ENCODE measurements at places on chromosomes 7 and 10.

GRCh38 chr7:47893721-47894365 is 54.4 kb downstream of the PKD1L1 start:
- no peak for DNase-seq

GRCh38 chr10:116848032-116848943 is 1.0 kb upstream of the ENO4 start:
- no peak for DNase-seq

- peak; percentile 65 for DNase-seq
Observed at GRCh38 chr10:71212318-71213126, at the start of gene UNC5B. Gene UNC5B (plus strand): TSS chr10:71212570. CDS start chr10:71212986, 416 bp downstream.

GRCh38 chr7:151007469-151007898 is 16.7 kb downstream of the NOS3 start:
- DNase-seq, result no peak

DNA sequence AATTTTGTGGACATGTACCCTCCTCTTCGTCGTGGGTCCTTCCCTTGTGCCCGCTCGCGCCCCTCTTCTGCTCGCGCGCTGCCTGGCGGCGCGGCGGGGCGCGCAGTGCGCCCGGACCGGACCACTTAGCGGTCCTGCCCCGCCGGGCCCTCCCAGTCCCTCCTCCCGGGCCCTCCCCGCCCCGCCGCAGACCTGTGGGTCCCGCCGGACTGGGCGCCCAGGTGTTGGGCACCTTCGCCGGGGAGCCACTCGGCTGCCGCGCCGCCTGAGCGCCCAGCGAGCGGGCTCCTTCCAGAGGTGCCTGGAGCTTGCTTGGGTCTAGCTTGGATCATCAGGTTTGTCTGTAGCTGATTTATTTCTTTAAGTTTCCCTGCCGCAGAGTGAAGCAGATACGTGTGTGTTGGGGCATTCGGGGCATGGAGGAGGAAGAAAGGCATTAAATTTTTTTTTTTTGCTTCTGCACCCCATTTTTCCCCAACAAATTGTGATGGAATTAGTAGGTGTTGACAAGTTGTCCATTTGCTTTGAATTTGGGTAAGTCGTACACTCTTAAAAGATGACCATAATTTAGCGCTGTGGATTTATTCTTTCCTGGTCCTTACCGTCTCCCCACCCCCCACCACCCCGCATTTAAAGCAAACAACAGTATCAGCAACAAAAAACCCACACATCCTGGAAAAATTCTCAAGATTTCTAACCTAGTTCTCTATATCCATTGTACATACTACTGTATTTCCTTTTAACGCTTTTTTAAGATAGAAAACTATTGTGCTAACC is 905 bp downstream of the C1GALT1 start:
- DNase-seq, result peak; percentile 61

DNA sequence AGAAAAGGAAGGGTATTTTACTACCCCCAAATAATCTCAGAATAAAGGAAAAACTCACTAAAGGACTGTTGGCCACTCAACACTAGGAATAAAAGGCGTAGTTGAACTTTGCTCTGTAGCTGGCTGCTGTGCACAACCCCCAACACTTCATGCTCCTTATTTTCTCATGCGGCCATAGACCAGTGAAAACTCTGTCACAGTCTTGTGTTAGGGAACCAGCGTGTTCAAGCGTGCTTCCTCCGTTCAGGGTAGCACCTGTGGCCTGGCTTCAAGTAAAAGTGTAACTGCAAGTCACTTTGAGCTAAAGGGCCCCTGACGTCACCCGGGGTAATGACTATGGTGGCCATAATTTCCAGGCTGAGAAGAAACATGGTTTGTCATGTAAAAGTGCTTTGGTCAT is 27.0 kb downstream of the BLNK start:
- DNase-seq, result no peak

GRCh38 chr10:84198206-84198915 is 4.0 kb downstream of the CDHR1 start:
- DNase-seq, result no peak

DNA sequence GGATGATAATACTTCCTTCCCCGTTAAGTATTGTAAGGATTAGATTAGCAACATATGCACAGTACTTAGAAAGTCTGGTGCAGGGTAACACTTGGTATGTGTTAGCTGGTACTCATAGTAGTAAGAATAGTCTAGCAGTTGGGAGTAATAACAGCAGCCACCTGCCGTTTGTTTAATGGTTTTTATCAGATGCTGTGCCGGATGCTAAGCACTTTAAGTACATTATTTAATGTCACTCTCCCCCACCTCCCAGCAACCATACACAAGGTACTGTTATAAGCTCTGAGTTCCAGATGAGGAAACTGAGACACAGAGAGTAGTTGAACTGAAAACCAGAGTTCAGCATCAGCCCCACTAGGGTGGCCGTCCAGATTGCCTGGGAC is 60.1 kb downstream of the ZMIZ1 start:
- no peak for DNase-seq

DNA sequence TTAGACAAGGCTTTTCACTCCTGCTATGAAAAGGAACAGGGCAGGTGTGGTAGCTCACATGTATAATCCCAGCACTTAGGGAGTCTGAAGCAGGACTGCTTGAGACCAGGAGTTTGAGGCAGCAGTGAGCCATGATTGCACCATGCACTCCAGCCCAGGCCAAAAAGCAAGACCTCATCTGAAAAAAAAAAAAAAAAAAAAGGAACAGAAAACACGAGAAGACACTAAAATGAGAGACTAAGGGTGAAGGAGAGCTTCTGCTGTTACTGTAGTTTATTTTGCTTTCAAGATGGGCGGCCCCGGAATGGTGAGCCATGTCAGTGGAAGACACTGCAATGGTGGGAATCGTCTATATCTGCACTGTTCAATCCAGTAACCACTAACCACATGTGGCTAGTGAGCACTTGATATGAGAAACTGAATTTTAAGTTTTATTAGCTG is 9.9 kb downstream of the PIP4K2A start:
- DNase-seq, result no peak

- DNase-seq, result no peak
Observed at GRCh38 chr7:114923403-114923713, 1.5 kb downstream of the MDFIC start.

GRCh38 chr7:24135003-24135817 is 148.8 kb upstream of the NPY start:
- DNase-seq, result no peak

- DNase-seq, result no peak
Observed at GRCh38 chr10:14535457-14536130, 204.9 kb upstream of the FRMD4A start.

DNA sequence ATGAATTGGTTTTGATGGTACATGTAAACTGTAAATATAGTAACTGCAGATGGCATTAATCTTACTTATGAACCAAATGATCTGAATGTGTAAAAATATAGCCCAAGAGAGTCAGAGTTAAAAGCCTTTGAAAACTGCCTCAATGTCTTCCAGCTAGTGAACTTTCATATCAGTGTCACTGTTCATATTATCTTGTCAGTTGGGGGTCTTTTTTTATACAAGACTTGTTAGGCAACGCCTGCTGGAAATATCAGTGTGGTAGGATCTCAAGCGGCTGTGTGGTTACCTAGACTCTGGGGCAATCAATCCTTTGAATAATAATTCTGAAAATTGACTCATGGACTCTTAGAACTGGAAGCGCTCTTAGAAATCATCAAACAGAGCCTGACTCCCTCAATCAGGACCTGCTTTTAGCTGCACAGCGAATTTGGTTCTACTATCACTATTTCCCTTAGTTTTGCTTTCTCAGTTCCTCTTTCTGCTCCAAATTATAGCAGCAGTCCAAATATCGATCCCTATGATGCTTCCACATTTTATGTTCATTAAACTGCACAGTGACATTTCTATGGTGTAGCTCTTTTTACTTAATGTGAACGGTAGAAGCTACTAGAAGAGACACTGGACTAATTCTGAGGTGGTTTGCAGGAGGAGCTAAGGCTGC is 100.1 kb upstream of the COL1A2 start:
- no peak for DNase-seq

- DNase-seq, result no peak
Observed at GRCh38 chr10:79237454-79238157, 109.7 kb upstream of the PPIF start.

GRCh38 chr10:28709001-28709710 is 31.8 kb downstream of the BAMBI start:
- no peak for DNase-seq

DNA sequence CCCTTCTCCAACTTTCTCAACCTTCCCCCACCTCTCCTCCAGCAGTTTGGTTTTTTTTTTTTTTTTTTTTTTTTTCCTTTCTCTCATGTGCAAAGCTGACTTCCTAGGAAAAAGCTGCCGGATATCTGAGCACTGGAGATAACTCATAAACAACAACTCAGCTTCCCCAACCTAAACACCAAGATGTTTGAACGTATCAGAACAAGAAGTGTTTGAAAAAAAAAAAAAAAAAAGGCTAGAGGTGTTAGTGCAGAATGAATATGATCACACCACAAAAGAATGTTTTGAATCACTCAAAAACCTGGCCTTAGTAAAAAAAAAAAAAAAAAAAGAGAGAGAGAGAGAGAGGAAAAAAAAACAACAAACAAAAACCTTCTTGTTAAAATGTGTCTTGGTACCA is 11.2 kb downstream of the GATA3 start:
- DNase-seq, result no peak

DNA sequence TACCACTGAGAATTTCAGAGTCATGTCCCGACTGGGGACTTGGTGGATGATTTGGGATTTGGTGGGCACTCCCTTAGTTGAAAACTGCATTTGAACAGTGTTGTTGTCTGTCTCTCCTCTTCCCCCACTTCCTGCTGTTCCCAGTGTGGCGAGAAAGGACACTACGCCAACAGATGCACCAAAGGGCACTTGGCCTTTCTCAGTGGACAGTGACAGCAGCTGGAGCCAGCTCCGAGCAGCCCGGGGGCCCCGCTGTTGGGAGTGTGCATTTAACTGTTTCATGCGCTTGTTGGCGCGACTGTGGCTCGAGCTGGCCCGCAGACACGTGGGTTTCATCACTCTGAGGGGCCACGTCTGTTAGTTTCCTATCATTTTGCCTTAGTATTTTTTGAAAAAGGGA is 9.7 kb downstream of the ATP5MF start:
- DNase-seq, result no peak

- no peak for DNase-seq
Observed at GRCh38 chr7:88771417-88771816, 11.9 kb downstream of the ZNF804B start.

DNA sequence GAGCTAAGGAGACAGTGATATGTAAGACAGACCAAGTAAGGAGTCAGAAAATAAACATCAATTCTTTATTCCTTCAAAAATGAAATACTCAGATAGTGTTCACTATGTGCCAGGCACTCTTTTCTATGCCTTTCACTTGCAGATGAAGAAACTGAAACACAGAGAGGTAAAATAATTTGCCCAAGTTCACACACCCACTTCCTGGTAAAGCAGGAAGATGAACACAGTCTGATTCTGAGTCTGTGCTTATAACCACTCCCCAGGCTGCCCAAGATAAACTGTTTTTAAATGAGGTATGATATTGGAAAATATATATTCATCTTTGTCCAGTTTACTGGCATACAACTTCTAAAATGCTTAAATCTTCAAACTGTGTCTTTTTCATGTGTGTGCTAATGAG is 294.4 kb upstream of the NPVF start:
- no peak for DNase-seq

- DNase-seq, result no peak
Observed at GRCh38 chr7:10245406-10245805, 728.3 kb upstream of the PHF14 start.

- DNase-seq, result no peak
Observed at GRCh38 chr10:28503114-28503513, 29.8 kb upstream of the WAC start.

GRCh38 chr10:71085689-71086438 is 126.5 kb upstream of the UNC5B start:
- DNase-seq, result no peak

DNA sequence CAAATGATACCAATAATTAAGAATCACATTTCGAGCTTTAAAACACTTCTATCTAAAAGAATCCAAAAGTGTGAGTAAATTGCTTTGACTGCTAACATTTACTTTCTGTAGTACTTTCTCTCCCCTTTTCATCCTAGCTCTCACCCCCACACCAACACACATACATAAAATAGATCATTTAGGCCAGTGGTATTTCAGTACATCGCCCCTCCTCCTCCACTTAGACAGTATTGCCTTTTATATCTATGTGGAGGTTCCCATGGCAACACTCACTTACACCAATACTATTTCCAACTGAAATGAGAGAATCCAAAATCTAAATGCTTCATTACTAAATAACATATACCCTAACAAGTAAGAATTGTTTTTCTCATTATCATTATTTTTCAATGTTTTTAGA is 58.9 kb downstream of the HIBADH start:
- DNase-seq, result no peak

- DNase-seq, result no peak
Observed at GRCh38 chr7:135164357-135165061, 6.0 kb downstream of the CYREN start.

DNA sequence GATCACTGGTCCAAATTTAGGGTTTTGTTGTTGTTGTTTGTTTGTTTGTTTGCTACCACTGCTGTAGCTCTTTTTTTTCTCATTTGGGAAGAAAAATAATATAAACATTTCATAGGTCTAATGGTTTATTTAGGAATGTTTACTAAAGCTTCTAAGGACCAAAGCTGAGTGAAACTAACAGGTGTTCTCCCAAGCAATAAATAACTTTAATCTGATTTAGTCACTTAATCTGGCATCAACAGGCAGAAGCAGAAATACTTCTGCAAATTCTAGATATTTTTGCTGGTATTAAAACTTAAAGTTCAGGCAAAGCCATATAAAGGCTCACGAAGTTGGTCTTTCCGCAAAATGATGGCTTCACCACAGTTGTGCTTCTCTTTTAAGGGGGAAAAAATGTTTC is 144.5 kb upstream of the YAE1 start:
- DNase-seq, result no peak

Measured in activated naive CD4-positive, alpha-beta T cell treated with anti-CD3 and anti-CD28 coated beads, Interleukin-2, amount 10 ng/mL, durations not matched to agents 7 days and 5 days (primary cell).